Activated B cell treated with CpG ODN at 0.5 μM for 24 hours (primary cell): ENCODE measurements at places on chromosomes 7 and 10. TPM values are rescaled to one million over a fixed set of nuclear protein-coding genes. Genes with fewer than 3 reads are reported as not detected.

The DYNC1I1 gene
- total RNA-seq, result not detected in 2 replicates

GRCh38 chr7:98362517-98362916, 38.4 kb downstream of the BAIAP2L1 start:
- DNase-seq, result no peak

DNA sequence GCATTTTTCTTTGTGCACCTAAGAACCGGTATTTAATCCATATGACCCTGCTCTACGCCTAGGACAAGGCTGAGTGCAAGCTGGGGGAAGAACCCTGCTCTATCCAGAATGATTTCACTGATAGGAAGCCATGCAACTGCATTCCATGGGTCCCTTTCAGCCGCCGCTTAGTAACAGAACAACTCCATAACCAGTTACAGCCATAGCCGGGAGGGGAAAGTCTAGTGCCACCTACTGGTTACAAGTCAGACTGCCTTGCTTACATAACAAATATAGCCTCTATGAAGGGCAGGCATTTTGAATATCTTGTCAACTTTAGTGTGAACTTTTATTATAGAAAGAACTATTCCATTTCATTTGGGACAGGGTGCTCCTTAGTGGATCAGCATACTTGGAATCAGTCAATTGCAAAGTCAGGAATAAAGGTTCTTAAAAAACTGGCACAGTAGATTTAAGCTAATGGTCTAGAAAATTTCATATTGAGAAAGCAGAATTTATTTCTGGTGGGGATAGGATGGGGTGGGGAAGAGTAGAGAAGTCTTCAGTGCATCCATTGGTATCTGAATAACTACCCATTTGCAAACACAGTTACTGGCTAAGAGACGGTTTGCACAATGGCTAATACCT, 521.7 kb downstream of the ADRA2A start:
- no peak for DNase-seq

DNA sequence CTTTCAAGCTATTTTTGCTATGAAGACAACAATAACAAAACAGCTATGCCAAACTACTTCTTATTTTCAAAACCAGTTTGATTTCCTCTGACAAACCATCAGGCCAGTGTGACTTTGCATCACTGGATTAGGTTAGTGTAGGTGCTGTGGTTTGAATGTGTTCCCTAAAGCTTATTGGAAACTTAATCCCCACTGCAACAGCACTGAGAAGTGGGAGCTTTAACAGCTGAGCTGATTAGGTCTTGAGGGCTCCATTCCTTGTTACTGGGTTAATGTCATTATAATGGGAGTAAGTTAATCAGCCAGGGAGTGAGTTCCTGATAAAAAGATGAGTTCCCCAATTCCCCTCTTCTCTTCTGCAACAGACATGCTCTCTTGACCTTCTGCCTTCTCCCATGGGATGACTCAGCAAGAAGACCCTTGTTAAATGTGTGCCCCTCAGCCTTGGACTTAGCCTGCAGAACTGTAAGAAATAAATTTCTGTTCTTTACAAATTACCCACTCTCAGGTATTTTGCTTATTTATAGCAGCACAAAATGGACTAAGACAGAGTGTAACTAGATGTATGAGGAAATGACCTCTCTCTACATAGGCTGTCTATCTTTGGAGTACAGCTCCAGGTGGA, 186.8 kb downstream of the CTTNBP2 start:
- no peak for DNase-seq

DNA sequence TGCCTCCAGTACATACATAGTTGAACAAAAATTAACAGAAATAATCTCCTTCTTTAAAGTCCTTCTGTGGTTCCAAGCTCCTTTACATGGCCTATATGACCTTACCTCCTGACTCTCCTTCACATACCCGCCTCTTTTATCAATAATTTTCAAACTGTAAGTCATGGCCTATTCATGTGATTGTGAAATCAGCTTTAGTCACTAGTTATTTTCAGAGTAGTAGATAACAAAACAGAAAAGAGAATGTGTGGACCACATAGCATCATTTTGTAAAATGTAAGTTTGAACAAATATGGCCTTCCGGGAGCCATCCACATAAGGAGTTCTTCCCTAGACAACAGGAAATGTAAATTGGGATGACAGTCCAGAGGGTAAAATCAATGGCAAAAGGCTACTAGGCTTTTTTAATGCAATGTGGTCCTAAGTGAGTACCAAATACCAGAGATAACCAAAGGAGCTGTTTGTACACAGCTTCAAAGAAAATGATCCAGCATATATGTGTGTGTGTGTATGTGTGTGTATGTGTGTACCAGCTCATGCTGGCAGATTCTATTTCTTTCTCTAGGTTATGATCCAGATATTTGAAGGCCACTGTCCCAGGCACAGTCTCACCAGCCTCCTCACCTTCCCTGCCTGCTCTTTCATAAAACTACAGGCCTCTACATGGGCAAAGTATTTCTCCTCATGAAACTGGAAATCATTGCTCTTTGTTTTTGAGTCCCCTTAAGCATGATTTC, 12.3 kb upstream of the FAM133B start:
- DNase-seq, result no peak

GRCh38 chr10:124652701-124653100, 91.5 kb downstream of the FAM53B start:
- DNase-seq, result no peak

The AGBL3 gene
- 6.1 and 9.6 TPM in 2 replicates for total RNA-seq

The TMEM130 gene
- total RNA-seq, result 0.31 TPM in 1 of 2 replicates, not detected in the other

DNA sequence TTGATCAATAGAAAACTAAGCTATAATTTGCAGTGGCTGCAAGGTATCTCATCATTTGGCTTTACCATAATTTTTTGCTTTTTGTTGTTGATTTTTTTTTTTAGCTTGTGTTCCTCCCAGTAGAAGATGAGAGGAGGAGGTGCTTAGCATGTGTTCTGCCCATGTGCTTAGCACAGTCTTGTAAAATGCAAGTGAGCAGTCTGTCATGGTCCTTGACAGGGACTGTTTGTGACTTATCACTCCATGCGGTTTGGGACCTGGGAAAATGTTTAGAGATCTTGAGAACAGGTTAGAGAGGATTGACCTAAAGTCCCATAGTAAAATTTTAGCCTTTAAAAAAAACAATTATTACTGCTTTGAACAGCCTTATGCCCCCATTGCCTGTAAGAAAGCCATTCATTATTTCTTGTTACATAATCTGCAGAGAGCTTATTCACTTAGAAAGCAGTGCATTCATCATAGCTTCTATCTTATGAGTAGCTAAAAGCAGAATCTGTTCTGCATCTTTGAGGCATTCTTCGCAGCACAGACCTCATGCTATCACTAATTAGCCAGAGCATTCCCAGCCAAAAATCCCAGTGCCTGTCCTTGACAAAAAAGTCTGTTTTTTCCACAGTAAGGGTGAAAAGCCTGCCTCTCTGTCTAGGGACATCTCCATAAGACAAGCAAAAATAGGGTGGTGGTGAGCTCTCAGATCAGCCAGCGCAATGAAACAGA, 748.7 kb upstream of the GALNT17 start:
- DNase-seq, result no peak

DNA sequence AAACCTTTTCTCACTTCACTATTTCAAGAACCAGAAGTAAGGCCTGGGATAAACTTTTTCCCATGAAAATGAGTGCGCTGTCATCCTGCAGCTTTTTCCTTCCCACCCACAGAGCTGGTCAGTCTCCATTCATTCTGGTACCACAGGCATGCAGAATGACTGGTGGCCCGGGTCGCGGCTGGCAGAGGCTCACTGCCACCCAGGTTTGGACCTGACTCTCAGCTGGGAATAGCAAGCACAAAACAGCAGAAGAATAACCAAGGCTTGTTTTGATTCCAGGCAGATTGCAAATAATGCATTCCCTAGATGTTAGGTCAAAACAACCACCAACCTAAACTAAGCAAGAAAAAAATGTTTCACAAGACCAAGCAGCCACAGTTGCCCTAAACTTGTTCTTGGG, 190.5 kb upstream of the NRP1 start:
- no peak for DNase-seq

The AKR1C1 gene
- total RNA-seq, result not detected in 2 replicates

The CALHM3 gene
- total RNA-seq, result not detected in 2 replicates
